Tongue (tissue), 3 donors: ENCODE measurements at places on chromosomes 2 and 18. TPM values are rescaled to one million over a fixed set of nuclear protein-coding genes. Genes with fewer than 3 reads are reported as not detected.

DPP10 gene
- 2.5 TPM for total RNA-seq

UGT1A5 gene
- 0.51 TPM for total RNA-seq

TGFBRAP1 gene
- 16.8 TPM for total RNA-seq

TUBB8B gene
- total RNA-seq = not detected

EFHD1 gene
- total RNA-seq = 4.9 TPM

NCKAP5 gene
- total RNA-seq = 18.4 TPM

GCKR gene
- not detected for total RNA-seq

XRCC5 gene
- 210 TPM for total RNA-seq

SAG gene
- not detected for total RNA-seq

COL3A1 gene
- total RNA-seq = 6,407 TPM

CDH20 gene
- total RNA-seq = 1.1 TPM

MCM6 gene
- 20.2 TPM for total RNA-seq

FRZB gene
- total RNA-seq = 38.0 TPM

HOXD1 gene
- not detected for total RNA-seq
